ENCODE measurements at places on chromosomes 2 and 18. TPM values are rescaled to one million over a fixed set of nuclear protein-coding genes. Genes with fewer than 3 reads are reported as not detected.

The EHD3 gene
- 1.5 TPM for total RNA-seq

The ALPG gene
- total RNA-seq, result not detected

- DNase-seq, result no peak
These were observed 18.1 kb downstream of the PPP1R7 start for GRCh38 chr2:241168366-241168765.

GRCh38 chr18:21083017-21083416, 28.6 kb downstream of the ROCK1 start:
- no peak for DNase-seq

DNA sequence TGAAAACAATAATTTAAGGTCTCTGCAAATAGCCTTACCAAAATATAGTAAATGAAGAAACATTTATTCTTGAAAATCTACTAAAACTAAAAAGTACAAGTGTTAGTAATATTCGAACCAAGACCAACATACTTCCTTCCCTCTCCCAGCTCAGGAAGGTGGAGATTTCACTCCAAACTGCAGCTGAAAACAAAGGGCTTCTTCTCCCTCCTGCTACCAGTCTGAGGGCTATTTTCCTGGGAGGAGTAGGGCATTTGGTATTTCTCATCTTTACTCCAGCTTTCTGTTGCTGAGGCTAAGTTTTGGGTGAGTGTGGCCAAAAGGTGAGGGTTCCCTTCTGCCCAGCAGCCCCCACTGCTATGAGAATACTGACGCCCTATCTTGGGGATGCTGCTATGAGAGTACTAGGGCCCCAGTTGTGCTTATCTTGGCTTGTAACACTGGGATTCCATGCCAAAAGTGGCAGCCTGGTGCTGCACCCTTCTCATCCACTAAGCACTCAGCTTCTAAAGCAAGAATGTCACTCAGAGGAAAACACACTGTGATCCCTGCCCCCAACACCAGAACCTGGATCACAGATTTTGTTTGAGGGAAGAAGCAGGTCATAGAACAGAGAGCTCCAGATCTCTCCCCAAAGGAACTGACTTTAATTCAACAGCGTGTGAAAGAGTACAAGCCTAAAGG, 130.7 kb upstream of the KLF7 start:
- DNase-seq, result no peak

GRCh38 chr2:151840216-151841046, 12.2 kb upstream of the ARL5A start:
- DNase-seq, result no peak

GRCh38 chr2:16123421-16123820, 183.1 kb downstream of the MYCN start:
- DNase-seq, result peak; percentile 28

- no peak for DNase-seq
These were observed 123.3 kb downstream of the CLIP4 start for GRCh38 chr2:29238497-29238896.

The MDH1 gene
- 195 TPM for total RNA-seq

DNA sequence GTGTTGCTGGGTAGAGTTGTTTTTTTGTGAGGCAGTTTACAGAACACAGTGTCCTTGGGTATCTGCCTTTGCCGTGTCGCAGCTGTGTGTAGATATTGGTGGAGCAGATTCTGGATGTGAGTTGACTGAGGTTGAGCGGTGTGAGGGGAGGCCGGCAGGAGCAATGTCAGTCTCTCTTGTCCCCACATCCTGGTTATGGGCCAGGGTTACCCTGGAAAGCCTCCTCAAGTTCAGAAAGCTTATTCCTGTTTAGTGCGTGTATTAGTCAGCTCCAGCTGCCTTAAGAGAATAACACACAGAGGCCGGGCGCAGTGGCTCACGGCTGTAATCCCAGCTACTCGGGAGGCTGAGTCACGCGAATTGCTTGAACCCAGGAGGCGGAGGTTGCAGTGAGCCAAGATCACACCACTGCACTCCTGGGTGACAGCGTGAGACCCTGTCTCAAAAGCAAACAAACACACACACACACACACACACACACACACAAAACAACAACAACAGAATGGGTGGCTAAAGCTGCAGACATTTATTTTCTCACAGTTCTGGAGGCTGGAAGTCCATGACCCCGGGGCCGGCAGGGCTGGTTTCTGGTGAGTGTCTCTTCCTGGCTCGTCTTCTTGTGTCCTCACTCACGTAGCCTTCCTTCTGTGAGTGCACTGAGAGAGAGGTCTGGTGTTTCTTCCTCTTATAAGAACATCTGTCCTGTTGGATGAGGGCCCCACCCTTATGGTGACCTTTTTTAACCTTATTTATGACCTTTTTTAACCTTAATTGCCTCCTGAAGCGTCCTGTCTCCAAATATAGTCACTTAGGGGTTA, 5.1 kb downstream of the NCK2 start:
- no peak for DNase-seq

DNA sequence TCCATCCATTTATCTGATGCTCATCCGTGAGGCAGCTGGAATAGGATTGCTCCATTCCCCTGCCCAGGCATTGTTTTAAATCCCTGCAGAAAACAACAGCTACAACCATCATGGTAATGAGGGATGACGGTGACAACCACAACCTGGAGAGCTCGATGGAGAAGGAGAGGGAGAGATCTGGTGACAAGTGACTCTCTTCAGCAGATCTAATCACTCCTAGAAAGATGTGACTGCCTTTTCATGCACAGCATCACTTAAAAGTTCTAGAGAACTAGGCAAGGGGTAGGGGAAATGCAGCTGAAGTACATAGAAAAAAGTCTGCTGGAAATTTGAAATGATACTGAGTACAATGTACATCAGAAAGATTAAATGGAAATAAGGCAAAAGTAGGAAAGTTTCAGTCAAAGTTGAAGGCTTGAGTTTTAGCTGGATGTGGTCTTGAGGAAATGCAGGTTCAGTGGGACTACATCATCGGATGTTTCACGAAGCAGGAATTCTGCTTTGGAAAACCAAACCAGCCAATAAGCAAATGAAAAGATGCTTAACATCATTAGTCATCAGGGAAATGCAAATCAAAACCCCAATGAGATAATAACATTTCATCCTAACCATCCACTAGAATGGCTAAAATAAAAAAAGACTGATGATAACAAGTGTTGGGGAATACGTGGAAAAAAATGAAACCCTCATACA, 6.8 kb upstream of the ARHGAP25 start:
- no peak for DNase-seq

The RTP5 gene
- total RNA-seq, result 0.07 TPM

GRCh38 chr18:58496937-58497336, 132.0 kb downstream of the ALPK2 start:
- no peak for DNase-seq

DNA sequence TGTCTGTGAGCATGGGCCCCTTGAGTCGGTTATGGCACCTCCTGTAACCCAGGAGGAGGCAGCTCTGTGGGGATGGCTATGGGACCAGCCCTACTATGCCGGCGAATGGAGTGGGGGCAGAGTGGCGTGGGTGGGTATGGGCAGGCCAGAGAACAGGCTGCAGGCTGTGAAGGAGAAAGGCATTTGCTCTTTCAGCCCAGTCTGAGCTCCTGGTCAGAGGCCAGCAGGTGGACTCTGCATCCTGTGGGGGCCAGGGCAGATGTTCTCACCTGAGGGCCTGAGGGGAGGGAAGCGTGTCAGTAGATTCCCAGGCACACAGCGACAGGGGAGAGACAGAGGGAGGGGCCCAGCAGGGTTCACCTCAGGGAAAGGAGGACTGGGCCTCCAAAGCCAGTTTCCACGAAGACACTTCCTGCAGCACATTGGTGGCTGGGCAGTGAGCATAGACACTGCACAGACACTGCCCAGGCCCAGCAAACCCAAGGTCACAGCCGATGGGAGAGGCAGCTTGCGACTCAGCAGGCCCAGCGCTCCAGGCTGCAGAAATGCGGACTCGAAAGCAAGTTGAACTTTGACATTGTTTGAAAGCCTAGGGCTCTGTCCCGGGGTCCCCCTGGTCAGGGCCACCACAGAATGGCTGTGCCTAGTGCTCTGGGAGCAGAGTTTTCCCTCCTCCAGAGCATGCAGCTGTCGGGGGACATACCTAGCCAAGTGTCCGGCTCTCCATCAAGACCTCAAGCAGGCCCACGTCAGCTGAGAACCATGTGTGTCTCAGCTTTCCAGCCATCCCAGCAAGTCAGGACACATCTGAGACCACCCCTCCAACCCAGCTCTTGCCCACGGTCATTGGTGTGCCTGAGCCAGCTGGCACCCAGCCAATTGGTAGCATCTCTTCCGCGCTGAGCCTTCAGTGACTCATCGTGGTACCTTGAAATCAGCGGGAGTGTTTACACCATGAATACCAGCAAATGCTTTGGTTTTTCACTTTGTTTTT, 53.8 kb downstream of the TGOLN2 start:
- DNase-seq, result no peak

DNA sequence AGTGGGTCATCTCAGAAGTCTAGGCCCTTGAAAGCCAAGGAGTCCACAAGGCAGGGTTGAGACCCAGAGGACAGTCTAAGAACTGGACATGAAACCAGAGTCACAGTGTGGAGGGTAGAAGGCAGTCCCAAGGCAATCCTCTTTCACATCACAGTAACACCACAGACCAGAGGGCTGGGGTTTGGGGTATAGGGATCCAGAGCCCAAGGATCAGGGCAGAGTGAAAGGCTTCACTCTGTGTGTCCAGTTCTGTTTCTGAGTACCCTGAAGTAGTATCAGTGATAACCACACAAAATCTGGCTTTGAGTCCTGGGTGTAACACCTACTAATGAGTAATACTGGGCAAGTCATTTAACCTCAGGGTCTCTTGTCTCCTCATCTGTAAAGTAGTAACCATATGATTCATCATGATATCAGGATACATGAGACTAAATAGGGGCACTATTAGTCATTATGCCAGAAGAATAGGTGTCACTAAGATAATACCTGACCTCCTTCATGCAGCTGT, 91.0 kb downstream of the ICA1L start:
- DNase-seq, result no peak

Measured in activated CD4-positive, alpha-beta T cell treated with anti-CD3 and anti-CD28 coated beads, Interleukin-2, amount 10 ng/mL, durations not matched to agents 24 days and 14 days (primary cell).